ENCODE measurements at places on chromosomes 11 and 22. TPM values are rescaled to one million over a fixed set of nuclear protein-coding genes. Genes with fewer than 3 reads are reported as not detected.

Gene FAM111A
- polyA plus RNA-seq, result 60.7 TPM

Gene KRTAP5-8
- 0.13 TPM for polyA plus RNA-seq

Gene SCGB1A1
- polyA plus RNA-seq, result not detected

Gene CYP2D6
- polyA plus RNA-seq, result 2.4 TPM

Gene CRYBA4
- polyA plus RNA-seq, result 0.22 TPM

Gene SLC35E4
- 0.37 TPM for polyA plus RNA-seq

Gene NXPE2
- polyA plus RNA-seq, result not detected

Gene KRTAP5-10
- polyA plus RNA-seq, result 0.08 TPM

- DNase-seq, result no peak
- peaks cover 34% of the 10 kb centered on the region for H3K27me3 ChIP-seq
- H3K36me3 ChIP-seq, result no peaks in the 10 kb centered on the region
Measured at GRCh38 chr11:75241906-75242644, 1.5 kb downstream of the TPBGL start.

DNA sequence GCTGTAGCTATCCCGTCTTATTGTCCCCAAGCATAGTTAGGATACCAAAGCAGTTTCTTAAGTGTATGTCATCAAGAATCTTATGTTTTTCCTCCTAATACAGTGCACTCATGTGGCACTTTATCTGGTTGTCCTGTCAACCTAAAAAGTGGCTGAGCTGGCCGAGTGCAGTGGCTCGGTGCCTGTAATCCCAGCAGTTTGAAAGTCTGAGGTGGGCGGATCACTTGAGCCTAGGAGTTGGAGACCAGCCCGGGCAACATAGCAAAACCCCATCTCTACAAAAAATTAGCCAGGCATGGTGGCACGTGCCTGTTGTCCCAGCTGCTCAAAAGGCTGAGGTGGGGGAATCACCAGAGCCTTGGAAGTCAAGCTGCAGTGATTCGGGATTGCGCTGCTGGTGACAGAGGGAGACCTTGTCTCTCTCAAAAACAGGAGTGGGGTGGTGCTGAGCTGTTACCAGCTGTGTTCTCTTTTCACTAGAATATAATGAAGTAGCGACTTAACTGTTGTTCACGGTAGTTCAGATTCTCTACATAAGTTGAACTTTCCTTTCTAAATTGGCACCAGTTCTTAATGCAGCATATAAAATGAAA, 48.1 kb downstream of the EP300 start:
- no peak for DNase-seq
- H3K27ac ChIP-seq, result no peak overlapping the region
- no peak overlapping the region for H3K4me3 ChIP-seq
- H3K27me3 ChIP-seq, result no peaks in the 10 kb centered on the region

DNA sequence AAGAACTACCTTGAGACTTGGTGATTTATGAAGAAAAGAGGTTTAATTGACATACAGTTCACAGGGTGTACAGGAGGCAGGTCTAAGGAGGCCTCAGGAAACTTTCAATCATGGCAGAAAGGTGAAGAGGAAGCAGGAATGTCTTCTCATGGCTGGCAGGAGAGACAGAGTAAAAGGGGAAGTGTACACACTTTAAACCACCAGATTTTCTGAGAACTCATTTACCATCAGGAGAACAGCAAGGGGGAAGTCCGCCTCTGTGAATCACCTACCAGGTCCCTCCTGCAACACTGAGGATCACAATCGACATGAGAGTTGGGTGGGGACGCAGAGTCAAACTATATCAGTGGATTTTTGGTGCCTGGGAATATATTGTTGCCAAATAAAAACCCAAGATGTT, 40.3 kb upstream of the OR5D13 start:
- no peak overlapping the region for H3K4me3 ChIP-seq
- no peak for DNase-seq
- H3K27ac ChIP-seq, result no peak overlapping the region
- no peaks in the 10 kb centered on the region for H3K4me1 ChIP-seq
- no peaks in the 10 kb centered on the region for H3K36me3 ChIP-seq
- no peaks in the 10 kb centered on the region for H3K27me3 ChIP-seq

DNA sequence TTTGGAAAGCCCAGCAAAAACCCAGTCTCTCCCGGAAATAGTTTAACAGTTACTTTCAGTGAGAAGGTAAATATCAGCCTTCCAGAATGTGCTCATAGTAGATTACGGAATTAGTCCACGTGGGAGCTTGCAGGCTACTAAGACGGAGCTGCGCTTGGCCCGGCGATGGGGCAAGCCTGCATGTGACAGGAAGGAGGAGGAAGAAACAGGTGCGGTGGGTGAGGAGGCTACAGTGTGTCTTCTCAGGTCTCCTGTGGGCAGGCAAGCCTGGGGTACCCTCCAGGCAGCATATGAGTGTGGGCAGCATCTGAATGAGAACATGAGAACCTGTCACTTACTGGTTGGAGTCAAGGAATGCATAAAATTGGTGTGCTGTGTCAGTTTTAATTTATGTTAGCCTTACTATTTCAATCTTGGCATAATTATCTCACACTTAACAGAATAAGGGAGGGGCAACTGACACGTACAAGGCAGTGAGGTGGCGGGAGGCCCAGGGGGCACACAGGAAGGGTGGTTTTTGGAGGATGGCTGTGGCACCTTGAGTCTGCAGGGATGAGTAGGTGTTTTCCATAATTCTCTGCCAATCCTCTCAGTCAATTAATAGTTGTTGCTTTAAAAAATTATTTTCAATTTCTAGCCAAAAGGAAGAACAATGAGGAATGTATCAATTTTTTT, 35.7 kb downstream of the CLMP start:
- no peaks in the 10 kb centered on the region for H3K4me1 ChIP-seq
- no peaks in the 10 kb centered on the region for H3K36me3 ChIP-seq
- no peaks in the 10 kb centered on the region for H3K27me3 ChIP-seq
- no peak for DNase-seq
- no peak overlapping the region for H3K27ac ChIP-seq

- no peak for DNase-seq
- no peaks in the 10 kb centered on the region for H3K36me3 ChIP-seq
- H3K27ac ChIP-seq, result no peak overlapping the region
- no peaks in the 10 kb centered on the region for H3K27me3 ChIP-seq
Measured at GRCh38 chr11:128618603-128619002, 31.2 kb upstream of the ETS1 start.

DNA sequence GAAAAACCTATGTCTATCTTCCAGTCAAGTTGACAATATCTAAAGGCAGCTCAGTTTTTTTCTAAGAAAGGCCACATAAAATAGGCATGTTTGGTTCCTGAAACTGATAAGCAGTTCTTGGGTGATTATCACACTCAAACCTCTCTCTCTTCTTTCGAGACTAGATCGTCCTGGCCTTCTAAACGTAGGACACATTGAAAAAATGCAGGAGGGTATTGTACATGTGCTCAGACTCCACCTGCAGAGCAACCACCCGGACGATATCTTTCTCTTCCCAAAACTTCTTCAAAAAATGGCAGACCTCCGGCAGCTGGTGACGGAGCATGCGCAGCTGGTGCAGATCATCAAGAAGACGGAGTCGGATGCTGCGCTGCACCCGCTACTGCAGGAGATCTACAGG, 15.1 kb downstream of the CDPF1 start:
- no peak overlapping the region for H3K4me3 ChIP-seq
- H3K27ac ChIP-seq, result no peak overlapping the region
- no peak for DNase-seq
- H3K27me3 ChIP-seq, result no peaks in the 10 kb centered on the region
- no peaks in the 10 kb centered on the region for H3K4me1 ChIP-seq

GRCh38 chr22:50553310-50553709, 7.6 kb downstream of the KLHDC7B start:
- H3K27me3 ChIP-seq, result peaks cover 8% of the 10 kb centered on the region
- no peaks in the 10 kb centered on the region for H3K36me3 ChIP-seq
- H3K27ac ChIP-seq, result no peak overlapping the region

DNA sequence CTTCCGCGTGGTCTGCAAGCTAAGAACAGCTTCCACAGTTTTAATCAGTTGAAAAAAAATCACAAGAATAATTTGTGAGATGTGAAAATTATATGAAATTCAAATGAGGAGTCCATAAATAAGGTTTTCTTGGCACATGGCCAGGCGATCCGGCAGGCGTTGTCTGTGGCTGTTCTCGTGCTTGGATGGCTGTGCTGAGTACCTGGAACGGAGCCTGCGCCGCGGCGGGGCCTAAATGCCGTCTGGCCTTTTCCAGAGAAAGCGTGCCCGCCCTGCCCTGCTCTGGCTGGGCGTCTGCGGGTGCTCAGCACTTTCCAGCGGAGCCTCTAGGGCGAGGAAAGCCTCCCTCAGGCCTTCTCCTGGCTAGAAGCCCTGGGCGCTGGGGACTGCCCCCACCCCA, 41.8 kb downstream of the OSBPL5 start:
- DNase-seq, result peak; percentile 72
- H3K36me3 ChIP-seq, result peaks cover 20% of the 10 kb centered on the region
- peaks cover 65% of the 10 kb centered on the region for H3K4me1 ChIP-seq
- no peaks in the 10 kb centered on the region for H3K27me3 ChIP-seq

- no peak overlapping the region for H3K4me3 ChIP-seq
- H3K27ac ChIP-seq, result no peak overlapping the region
- H3K36me3 ChIP-seq, result no peaks in the 10 kb centered on the region
- no peaks in the 10 kb centered on the region for H3K27me3 ChIP-seq
- no peaks in the 10 kb centered on the region for H3K4me1 ChIP-seq
- DNase-seq, result no peak
Measured at GRCh38 chr11:41309716-41310115, 149.7 kb downstream of the LRRC4C start.

DNA sequence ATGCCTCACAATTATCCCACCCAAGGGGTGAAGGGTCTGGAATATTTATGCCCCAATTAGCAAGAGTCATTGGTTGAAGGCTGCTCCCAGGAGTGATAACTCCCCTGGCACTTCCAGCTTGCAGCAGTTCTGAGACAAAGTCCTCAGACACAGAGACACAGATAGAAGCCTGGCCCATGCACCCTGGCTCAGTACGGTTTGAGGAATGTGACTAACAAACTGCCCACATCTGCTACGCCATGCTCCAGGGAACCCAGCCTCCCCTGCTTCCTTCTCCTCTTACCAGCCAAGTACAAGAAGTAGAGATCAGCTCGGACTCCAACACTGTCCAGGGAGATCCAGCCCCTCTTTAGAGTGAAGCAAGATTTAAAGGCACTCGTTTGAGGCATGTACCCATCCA, 48.5 kb upstream of the BMAL1 start:
- no peak overlapping the region for H3K27ac ChIP-seq
- DNase-seq, result no peak
- H3K27me3 ChIP-seq, result no peaks in the 10 kb centered on the region

All from spleen (tissue), 13 donors.